ENCODE measurements at places on chromosomes 4 and X.

DNA sequence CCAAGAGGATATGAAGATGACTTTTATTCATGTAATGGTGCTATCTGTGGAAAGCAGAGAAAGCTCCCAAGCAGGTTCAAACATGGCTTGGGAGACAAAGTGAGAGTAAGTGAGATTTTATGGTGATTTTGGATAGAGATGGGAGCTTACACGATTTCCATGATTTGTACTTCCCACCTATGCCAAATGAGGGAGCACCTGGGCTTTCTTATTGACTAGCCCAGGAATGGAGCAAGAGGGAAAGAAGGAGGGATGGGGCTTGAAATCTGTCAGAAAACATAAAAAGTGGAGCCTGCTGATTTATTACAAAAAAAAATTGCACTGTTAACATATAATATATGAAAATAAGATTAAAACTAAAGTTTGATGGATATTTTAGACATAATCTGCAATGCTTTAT is 703.5 kb upstream of the PABPC4L start:
- no peaks in the 10 kb centered on the region for H3K36me3 ChIP-seq
- H3K4me1 ChIP-seq, result no peaks in the 10 kb centered on the region
- no peak overlapping the region for H3K27ac ChIP-seq

DNA sequence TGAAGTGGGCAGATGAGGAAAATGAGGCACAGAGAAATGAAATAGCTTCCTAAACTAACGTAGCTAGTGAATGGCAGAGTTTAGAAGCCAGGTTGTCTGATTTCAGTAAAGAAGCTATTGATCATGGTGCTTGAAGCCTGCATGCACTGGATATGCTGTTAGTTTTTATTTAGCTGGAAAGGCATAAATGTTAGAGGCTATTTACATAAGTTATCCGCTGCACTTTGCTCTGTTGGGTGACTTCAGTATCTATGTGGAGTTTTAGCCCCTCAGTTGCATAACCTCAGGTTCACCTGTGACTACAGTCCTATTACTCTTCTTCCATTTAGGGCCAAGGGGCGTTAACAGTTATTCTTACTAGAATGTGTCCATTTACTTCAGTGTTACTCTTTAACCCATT is 522.4 kb upstream of the RPS6KA3 start:
- no peak overlapping the region for H3K4me3 ChIP-seq
- no peak overlapping the region for H3K27ac ChIP-seq
- no peak for DNase-seq
- no peaks in the 10 kb centered on the region for H3K27me3 ChIP-seq

DNA sequence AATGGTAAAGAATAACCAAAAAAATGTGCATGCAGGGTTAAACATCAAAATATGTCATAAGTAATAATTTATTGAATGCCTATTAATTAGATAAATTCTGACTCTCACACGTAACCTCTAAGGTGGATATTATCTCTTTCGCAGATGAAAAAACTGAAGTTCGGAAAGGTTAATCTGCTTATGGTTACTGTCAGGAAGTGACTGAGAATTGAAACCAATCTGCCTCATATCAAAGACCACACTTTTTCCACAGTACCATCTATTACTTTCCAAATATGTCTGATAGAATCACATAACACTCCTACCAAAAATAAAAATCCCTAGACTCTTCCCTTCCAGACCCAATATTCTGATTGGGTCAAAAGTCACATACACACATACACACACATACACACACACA is 6.2 kb downstream of the CHIC2 start:
- no peak for DNase-seq
- peaks cover 73% of the 10 kb centered on the region for H3K4me1 ChIP-seq
- no peaks in the 10 kb centered on the region for H3K36me3 ChIP-seq
- H3K4me3 ChIP-seq, result no peak overlapping the region
- H3K27ac ChIP-seq, result no peak overlapping the region

DNA sequence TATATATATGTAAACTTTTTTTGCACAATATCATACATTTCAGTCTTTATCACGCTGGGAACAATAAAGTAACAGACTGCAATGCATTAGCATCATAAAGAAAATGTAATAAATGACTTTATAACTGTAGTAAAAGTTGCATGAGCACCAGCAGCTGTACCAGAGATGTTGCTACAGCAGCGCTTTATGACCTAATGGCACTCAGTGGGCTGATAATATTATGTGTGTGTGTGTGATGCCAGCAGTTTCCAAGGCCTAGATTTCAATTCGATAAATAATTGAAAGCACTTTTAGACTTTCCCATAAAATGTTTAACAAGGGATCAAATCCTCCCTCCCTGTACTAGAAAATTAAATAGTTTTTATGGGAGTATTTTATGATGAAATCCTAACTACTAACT is 367.6 kb upstream of the AGA start:
- no peak overlapping the region for H3K4me3 ChIP-seq
- H3K27me3 ChIP-seq, result no peaks in the 10 kb centered on the region

DNA sequence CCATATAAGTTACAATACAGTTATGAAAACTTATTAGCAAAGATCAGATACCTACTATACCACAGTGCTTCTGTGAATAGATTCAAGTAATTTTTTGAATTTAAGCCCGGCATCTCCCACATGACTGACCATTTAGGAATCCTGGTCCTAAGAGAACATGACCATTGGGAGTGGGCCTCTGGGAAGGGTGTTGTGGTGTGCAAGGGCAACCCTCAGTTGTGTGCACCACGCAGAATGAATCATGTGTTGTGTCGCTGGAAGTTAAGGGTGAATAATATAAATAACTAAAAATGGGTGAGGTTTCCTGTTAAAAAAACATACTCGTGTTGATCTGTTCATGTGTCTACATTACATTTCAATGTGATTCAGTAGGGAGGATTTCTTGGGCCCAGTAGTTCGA is 15.5 kb downstream of the CPE start:
- no peak overlapping the region for H3K4me3 ChIP-seq
- no peaks in the 10 kb centered on the region for H3K36me3 ChIP-seq
- H3K27ac ChIP-seq, result no peak overlapping the region
- H3K4me1 ChIP-seq, result no peaks in the 10 kb centered on the region
- no peaks in the 10 kb centered on the region for H3K27me3 ChIP-seq

GRCh38 chrX:137574102-137574783 is 8.3 kb downstream of the ZIC3 start:
- DNase-seq, result no peak
- no peak overlapping the region for H3K4me3 ChIP-seq
- no peak overlapping the region for H3K27ac ChIP-seq
- no peaks in the 10 kb centered on the region for H3K4me1 ChIP-seq

GRCh38 chr4:113636877-113637276 is 124.7 kb downstream of the CAMK2D start:
- H3K27ac ChIP-seq, result no peak overlapping the region
- H3K4me1 ChIP-seq, result peaks cover 63% of the 10 kb centered on the region
- H3K36me3 ChIP-seq, result no peaks in the 10 kb centered on the region
- H3K27me3 ChIP-seq, result no peaks in the 10 kb centered on the region
- no peak overlapping the region for H3K4me3 ChIP-seq
- no peak for DNase-seq

DNA sequence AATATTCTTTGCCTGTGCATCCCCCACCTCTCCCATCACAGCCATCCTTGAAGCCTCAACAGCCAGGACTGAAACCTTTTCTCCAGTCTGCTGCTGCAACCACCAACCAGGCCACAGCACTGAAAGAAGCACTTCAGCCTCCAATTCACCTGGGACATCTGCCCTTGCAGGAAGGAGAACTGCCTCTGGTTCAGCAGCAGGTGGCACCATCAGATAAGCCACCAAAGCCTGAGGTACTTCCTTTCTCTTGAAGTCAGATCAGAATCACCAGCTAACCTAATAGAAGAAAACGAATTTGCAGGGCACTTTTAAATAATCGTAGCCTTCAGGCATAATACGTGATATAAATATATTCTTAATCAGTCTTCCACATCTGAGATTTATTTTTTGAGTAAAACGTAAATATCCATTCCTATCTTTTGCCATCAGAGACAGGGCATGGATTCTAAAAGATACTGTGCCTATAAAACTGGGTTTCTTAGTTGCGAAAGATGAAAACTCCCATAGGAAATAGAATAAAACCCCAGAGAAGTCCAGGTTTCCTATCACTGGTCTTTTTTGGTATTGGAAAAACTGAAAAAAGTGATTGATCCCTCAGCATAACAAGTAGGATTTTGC is 9.5 kb downstream of the AMBN start:
- H3K4me1 ChIP-seq, result no peaks in the 10 kb centered on the region
- no peaks in the 10 kb centered on the region for H3K27me3 ChIP-seq
- no peak for DNase-seq
- H3K4me3 ChIP-seq, result no peak overlapping the region
- no peak overlapping the region for H3K27ac ChIP-seq

DNA sequence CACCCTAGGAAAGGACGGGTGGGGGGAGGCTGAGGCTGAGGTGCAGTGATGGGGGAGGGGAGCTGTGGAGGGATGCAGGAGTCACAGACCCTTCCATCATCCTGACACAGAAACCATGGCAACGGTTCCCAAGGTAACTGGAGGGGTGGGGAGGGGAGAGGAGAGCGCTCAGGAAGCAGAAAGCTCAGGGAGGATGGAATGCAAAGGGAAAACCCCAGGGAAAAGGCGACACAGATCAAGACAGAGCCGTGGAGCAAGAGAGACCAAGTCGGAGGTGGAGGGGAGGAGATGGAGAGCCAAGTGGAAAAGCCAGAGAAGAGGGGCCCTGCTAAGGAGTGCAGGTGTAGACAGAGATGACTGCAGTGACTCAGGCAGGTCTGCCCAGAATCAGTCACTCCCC is 14.5 kb downstream of the L1CAM start:
- no peaks in the 10 kb centered on the region for H3K27me3 ChIP-seq
- no peak for DNase-seq
- H3K36me3 ChIP-seq, result no peaks in the 10 kb centered on the region
- no peak overlapping the region for H3K4me3 ChIP-seq
- H3K4me1 ChIP-seq, result no peaks in the 10 kb centered on the region

DNA sequence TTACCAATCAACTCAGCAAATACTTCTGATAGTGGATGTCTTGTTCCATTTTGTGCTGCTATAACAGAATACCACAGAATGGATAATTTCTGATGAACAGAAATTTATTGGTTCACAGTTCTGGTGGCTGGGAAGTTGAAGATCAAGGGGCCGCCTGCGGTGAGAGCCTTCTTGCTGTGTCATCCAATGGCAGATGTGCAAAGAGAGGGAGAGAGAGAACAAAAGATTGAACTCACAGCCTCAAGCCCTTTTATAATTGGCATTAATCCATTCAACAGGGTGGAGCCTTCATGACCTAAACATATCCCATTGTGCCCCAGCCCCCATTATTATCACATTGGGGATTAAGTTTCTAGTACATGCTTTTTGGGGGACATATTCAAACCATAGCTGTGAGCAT is 86.1 kb downstream of the ADGRG4 start:
- no peak overlapping the region for H3K27ac ChIP-seq
- no peaks in the 10 kb centered on the region for H3K4me1 ChIP-seq

DNA sequence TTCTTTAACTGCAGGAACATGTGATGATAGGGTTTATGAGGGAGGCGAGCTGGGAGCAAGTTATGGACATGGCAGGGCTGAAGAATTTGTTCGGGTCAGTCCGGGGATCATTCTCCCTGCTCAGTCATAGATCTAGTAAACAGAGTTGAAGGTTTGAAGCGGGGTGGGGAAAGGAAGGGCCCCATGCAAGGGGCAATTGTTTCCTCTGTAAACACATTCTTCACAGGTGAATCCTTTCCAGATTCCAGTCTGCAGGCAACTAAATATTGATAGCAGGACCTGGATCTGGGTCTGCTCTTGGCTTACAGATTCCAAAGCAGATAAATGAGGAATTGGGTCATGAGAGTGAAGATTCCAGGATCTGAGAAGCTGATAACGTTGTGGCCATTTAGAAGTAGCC is 44.3 kb upstream of the ARHGAP24 start:
- H3K27ac ChIP-seq, result no peak overlapping the region
- no peaks in the 10 kb centered on the region for H3K4me1 ChIP-seq
- H3K27me3 ChIP-seq, result no peaks in the 10 kb centered on the region
- DNase-seq, result no peak
- no peaks in the 10 kb centered on the region for H3K36me3 ChIP-seq

DNA sequence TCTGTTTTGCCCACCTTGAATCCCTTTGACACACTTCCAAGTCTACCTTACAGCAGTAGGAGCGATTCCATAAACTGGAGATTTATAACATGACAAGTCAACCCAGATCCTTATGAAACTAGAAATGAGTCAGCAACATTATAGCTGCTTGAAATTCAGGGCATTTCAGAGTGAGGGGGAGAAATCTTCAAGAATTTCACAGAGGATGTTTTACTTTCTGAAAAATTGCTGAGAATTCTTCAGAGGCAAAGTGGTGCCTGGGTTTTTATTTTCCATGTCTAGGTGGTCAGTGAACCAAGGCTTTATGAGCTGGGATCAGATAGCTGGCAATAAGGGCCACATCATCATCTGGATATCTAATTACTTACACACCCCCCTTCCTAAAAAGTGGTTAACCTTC is 119.8 kb downstream of the PPARGC1A start:
- no peaks in the 10 kb centered on the region for H3K36me3 ChIP-seq
- no peak for DNase-seq
- H3K4me1 ChIP-seq, result no peaks in the 10 kb centered on the region
- H3K4me3 ChIP-seq, result no peak overlapping the region
- H3K27ac ChIP-seq, result no peak overlapping the region

DNA sequence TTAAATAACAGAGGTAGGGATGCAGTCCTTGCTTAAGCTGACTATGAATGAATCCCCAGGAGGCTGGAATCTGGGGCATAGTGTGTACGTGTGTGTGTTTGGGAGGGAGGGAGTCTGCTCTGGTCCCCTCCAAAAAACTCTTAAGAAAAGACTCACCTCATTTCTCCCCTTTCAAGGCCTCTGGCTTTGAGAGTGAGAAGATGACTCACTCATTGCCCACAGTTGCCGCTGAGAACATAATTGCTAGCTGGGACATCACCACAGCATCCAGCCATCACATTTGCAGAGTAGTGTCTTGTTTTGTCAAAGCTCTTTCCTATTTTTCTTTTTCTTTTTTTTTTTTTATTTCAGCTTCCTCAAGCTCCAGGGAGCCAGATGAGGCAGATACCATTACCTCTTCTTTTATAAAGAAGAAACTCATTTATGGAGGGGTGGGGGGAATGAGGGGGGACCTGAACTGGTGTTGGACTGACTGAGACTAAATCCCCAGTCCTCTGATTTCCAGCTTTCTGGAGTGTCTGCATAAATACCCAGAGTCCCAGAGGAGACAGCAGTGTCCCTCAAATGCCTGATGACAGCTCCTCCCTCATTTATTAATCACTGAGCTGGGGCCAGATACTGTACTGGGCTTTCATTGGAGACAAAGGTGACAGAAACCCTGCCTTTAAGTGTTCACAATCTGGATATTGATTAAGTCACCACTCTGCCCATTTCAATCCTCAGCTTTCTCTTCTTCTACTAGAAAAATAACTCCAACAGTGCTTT is 61.9 kb upstream of the LAS1L start:
- peak overlapping the region; percentile 72 for H3K27ac ChIP-seq
- no peaks in the 10 kb centered on the region for H3K27me3 ChIP-seq
- no peak for DNase-seq
- peaks cover 40% of the 10 kb centered on the region for H3K4me1 ChIP-seq

GRCh38 chr4:53234111-53234510 is 131.8 kb downstream of the SCFD2 start:
- H3K4me1 ChIP-seq, result no peaks in the 10 kb centered on the region
- H3K27me3 ChIP-seq, result no peaks in the 10 kb centered on the region
- H3K27ac ChIP-seq, result no peak overlapping the region

GRCh38 chrX:122816288-122816687 is 367.8 kb upstream of the GRIA3 start:
- H3K27ac ChIP-seq, result no peak overlapping the region
- DNase-seq, result no peak
- no peaks in the 10 kb centered on the region for H3K27me3 ChIP-seq
- H3K36me3 ChIP-seq, result no peaks in the 10 kb centered on the region
- no peaks in the 10 kb centered on the region for H3K4me1 ChIP-seq
- no peak overlapping the region for H3K4me3 ChIP-seq

Data from lower lobe of right lung (tissue), 2 donors.